ENCODE measurements at places on chromosomes 5 and 9. TPM values are rescaled to one million over a fixed set of nuclear protein-coding genes. Genes with fewer than 3 reads are reported as not detected.

NTRK2 gene
- 0.38 TPM for total RNA-seq

SLC31A1 gene
- 74.9 TPM for total RNA-seq

THBS4 gene
- 0.23 TPM for total RNA-seq

LHX3 gene
- total RNA-seq, result not detected

PRUNE2 gene
- 0.78 TPM for total RNA-seq

PRSS3 gene
- 5.3 TPM for total RNA-seq

ANKRD18A gene
- 1.6 TPM for total RNA-seq

NR5A1 gene
- total RNA-seq, result 0.40 TPM

SPATA9 gene
- 0.25 TPM for total RNA-seq

ZNF484 gene
- total RNA-seq, result 2.1 TPM

ANGPTL2 gene
- total RNA-seq, result 2.8 TPM

PCA3 gene
- total RNA-seq, result 0.60 TPM

DDX4 gene
- total RNA-seq, result not detected

CYLC2 gene
- total RNA-seq, result not detected

CCL21 gene
- 1.7 TPM for total RNA-seq

CCIN gene
- total RNA-seq, result not detected

Measured in left lobe of liver (tissue), 2 donors.